Activated T-cell treated with anti-CD3 and anti-CD28 coated beads, Interleukin-2, amount 50 U/mL, for 24 hours (primary cell): ENCODE measurements at places on chromosomes 16 and 17.

DNA sequence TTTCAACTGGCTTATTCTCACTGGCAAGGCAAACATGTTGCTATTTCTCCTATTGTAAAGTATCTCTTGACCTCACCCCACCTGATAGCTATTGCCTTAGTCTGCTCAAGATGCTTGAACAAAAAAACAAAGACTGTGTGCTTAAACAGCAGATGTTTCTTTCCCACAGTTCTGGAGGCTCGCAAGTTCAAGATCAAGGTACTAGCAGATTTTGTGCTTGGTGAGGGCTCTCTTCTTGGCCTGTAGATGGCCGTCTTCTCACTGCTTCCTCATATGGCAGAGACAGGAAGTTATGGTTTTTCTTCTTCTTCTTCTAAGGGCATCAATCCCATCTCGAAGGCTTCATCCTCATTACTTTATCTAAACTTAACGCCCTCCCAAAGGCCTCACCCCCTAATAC, 109.7 kb upstream of the CLEC3A start:
- no peaks in the 10 kb centered on the region for H3K4me1 ChIP-seq
- no peak overlapping the region for H3K27ac ChIP-seq
- no peak for DNase-seq
- H3K4me3 ChIP-seq, result no peak overlapping the region
- H3K27me3 ChIP-seq, result peaks cover 2% of the 10 kb centered on the region

GRCh38 chr16:75535901-75536300, at the start of gene CHST5:
CHST5 (minus strand) TSS chr16:75536108; CDS start chr16:75530384, 5,724 bp downstream.
- DNase-seq, result no peak
- no peaks in the 10 kb centered on the region for H3K27me3 ChIP-seq
- no peak within 1 kb of the TSS for H3K4me3 ChIP-seq
- no peaks in the 10 kb centered on the region for H3K36me3 ChIP-seq
- H3K4me1 ChIP-seq, result peaks cover 2% of the 10 kb centered on the region
- H3K27ac ChIP-seq, result no peak within 1 kb of the TSS

GRCh38 chr17:44269535-44270240, 1.8 kb upstream of the SLC4A1 start:
- no peaks in the 10 kb centered on the region for H3K27me3 ChIP-seq
- no peak overlapping the region for H3K4me3 ChIP-seq
- no peaks in the 10 kb centered on the region for H3K4me1 ChIP-seq

DNA sequence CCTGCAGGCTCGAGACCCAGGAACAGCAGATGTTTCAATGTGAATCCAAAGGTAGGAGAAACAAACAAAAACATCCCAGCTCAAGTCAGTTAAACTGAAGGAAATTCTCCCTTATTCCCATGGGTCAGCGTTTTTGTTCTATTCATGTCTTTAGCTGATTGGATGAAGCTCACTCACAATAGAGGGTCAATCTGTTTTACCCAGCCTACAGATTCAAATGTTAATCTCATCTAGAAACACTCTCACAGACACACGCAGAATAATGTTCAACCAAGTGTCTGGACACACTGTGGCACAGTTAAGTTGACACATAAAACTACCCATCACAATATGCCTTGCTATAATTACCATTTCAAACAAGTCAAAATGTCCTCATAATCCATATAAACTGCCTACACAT, 180.6 kb upstream of the CDH8 start:
- H3K4me3 ChIP-seq, result no peak overlapping the region
- DNase-seq, result no peak
- H3K4me1 ChIP-seq, result no peaks in the 10 kb centered on the region
- H3K36me3 ChIP-seq, result no peaks in the 10 kb centered on the region
- no peaks in the 10 kb centered on the region for H3K27me3 ChIP-seq
- H3K27ac ChIP-seq, result no peak overlapping the region

DNA sequence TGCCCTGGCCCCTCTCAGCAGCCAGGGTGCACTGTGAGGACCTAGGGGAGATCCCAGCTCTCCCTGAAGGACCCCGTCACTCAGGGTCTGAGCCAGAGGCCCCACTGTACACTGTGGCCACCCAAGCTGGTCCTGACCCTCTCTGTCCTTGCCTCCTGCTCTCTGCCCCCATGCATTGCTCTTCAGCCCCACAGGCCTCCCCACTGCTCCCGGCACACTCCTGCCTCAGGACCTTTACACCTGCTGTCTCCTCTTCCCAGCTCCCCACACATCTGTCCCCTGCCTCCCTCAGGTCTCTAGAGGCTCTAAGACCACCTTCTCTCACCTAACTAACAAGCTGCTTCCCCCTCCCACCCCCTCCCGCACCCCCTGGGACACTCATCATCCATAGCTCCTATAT, 12.9 kb upstream of the RAI1 start:
- no peak for DNase-seq
- H3K27ac ChIP-seq, result no peak overlapping the region
- peaks cover 20% of the 10 kb centered on the region for H3K4me1 ChIP-seq

DNA sequence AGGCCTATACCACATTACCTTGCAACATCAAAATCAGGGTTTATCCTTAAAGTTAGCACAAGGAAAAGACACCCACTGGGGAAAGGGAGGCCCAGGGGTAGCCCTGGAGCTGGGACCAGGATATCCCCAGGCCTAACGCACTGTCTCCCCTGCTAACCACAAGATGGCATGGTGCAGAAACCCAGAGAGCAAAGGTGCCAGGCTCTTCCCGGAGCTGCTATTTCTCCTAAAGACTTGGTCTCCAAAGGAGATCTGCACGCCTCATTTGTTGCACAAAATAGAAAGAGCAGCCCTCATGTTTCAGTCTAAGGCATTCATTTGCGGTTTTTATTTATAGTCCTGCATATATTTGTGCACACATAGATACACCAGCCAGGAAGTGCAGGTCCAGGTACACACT, 408.6 kb downstream of the SOX9 start:
- peaks cover 15% of the 10 kb centered on the region for H3K27me3 ChIP-seq
- no peak overlapping the region for H3K27ac ChIP-seq
- no peak overlapping the region for H3K4me3 ChIP-seq
- DNase-seq, result no peak
- H3K36me3 ChIP-seq, result no peaks in the 10 kb centered on the region

DNA sequence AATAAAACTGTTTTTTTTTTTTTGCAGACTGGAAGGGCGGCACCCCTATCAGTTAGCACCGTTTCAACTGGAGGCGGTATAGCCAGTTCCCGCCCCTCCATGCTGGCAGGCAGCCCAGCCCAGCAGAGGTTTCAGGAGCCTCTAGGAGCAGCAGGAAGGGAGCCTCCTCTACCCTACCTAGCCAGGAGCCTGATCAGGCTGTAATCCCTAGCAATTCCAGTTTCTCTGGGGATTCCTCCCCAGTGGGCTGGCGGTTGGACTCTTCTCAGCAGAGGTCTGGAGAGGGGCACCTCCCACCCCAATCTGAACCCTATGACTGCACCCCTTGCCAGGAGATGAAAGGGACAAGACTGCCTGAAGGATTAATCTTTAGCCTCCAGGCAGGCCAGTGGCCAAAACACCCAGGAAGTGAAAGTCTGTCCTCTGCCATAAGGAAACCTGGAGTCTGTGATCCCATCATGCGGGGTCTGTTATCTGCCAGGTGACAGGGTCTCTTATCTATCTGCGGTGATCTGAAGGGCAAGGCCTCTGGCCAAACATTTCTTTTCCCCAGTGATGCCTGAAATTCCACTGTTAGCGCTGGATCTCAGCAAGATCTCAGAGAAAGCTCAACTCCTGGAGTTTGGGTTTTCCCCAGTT, 4.9 kb upstream of the CDH1 start:
- H3K36me3 ChIP-seq, result no peaks in the 10 kb centered on the region
- H3K4me1 ChIP-seq, result peaks cover 2% of the 10 kb centered on the region
- H3K27ac ChIP-seq, result no peak overlapping the region

DNA sequence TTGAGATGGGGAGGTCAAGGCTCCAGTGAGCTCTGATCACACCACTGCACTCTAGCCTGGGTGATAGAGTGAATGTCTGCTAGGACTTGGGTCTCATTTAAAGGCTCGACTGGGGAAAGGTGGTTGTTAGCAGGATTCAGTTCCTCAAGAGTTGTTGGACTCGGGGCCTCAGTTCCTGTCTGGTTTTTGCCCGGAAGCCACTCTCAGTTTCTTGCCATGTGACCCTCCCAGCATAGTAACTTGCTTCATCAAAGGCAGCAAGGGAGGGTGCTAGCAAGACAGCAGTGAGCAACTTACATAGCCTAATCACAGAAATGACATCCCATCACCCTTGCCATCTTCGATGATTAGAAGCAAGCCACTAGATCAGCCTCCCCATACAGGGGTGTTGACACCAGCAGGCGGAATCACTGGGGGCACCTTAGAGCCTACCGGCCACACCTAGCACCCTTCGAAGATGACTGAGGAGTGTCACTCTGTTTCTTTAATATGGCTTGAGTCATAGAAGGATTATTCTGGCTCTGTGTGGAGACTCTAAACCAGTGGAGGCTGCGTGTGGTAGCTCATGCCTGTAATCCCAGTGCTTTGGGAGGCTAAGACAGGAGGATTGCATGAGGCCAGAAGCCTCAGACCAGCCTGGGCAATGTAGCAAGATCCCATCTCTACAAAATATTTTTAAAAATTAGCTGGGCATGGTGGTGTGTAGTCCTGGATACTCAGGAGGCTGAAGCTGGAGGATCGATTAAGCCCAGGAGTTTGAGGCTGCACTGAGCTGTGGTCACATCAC, 13.2 kb upstream of the SCNN1B start:
- H3K27me3 ChIP-seq, result peaks cover 13% of the 10 kb centered on the region
- H3K4me1 ChIP-seq, result peaks cover 3% of the 10 kb centered on the region

DNA sequence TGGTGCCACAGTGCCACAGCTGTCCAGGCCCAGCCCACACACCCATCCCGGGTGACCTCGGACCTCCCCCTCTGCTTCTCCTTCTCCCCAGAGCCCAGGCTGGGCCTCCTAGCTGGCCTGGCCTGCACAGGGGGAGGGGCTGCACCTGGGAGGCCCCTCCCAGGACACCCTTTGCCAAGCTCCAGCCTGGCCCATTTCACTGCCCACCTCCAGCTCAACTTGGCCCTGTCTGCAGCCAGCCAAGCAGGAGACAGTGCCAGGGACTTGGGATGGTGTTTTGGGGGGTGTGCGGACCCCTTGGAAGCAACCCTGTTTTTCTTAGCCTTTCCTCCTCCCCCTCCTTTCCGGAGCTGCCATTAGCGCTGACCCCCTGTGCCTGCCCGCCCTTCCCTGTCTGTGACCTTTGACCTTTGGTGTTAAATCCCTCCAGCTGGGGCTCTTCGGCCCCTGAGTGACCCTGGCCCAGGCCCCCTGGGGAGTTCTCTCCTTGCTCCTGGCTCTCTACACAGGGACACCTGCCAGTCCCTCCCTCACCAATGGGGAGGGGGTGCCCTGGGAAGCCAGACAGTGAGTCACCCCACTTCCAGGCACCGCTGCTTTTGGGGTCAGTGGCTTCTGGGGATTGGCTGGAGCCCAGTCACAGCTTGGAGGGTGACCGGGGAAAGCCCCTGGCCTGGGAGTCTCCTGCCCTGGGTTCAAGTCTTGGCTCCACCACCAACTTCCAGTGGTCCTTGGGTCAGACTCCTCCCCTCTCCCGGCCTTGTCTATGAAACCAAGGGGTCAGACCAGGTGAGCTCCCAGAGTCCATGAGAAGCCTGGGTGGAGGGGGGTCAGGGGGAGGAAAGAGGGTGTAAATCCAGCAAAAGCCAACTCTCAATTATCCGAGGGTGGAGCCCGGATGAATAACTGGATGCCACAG, 1.9 kb downstream of the GLIS2 start:
- H3K4me1 ChIP-seq, result peaks cover 18% of the 10 kb centered on the region
- no peak overlapping the region for H3K4me3 ChIP-seq

DNA sequence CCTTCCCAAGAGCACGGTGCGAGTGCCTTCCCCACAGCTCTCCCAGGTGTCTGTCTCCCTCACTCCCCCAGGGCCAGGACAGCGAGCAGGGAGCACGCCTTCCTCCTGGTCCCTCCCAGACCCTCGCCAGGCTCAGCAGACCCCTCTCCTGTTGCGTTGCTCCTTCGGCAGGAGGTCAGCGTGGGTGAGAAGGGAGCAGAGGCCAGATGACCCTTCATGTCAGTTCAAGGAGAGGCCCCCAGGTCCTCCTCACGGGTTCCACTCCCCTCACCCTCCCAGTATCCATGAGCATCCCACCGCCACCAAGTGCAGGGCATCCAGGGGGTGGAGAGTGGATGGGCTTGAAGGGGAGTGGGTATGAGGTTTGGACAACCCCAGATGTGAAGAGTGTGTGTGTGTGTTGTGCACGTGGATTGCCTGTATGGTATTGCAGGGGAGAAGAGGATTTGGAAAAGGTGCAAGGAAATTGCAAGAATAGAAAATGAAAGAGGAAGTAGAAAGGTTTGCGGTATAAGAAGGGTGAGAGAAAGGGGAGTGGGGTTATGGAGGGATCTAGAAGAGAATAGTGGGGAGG, 17.7 kb downstream of the SGCA start:
- H3K27me3 ChIP-seq, result no peaks in the 10 kb centered on the region
- H3K27ac ChIP-seq, result no peak overlapping the region
- H3K36me3 ChIP-seq, result no peaks in the 10 kb centered on the region
- H3K4me3 ChIP-seq, result no peak overlapping the region
- peaks cover 19% of the 10 kb centered on the region for H3K4me1 ChIP-seq

- H3K27ac ChIP-seq, result no peak overlapping the region
- no peak for DNase-seq
- H3K4me3 ChIP-seq, result no peak overlapping the region
- H3K27me3 ChIP-seq, result no peaks in the 10 kb centered on the region
- no peaks in the 10 kb centered on the region for H3K36me3 ChIP-seq
- no peaks in the 10 kb centered on the region for H3K4me1 ChIP-seq
These were observed 467.7 kb upstream of the GOT2 start for GRCh38 chr16:59201821-59202220.

DNA sequence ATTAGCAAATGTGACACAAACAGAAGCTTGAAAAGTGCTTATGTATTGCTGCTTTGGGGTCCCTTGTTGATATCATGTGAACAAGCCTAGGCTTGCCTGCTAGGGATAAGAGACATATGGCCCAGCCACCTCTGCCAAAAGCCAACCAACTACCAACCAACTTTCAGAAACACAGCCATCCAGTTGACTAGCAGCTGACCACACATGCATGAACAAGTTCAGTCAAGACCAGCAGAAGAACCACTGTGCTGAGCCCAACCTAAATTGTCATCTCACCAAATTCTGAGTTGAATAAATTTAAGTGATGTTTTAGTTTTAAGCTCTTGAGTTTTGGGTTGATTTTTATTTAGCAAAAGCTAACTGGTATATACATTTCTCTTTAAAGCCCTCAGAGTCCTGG, 3.5 kb downstream of the ERN2 start:
- no peaks in the 10 kb centered on the region for H3K4me1 ChIP-seq
- no peak overlapping the region for H3K4me3 ChIP-seq
- no peak for DNase-seq
- peaks cover 71% of the 10 kb centered on the region for H3K27me3 ChIP-seq
- no peaks in the 10 kb centered on the region for H3K36me3 ChIP-seq
